ENCODE measurements at places on chromosomes 4 and X.

GRCh38 chr4:47819178-47819577 is 18.7 kb downstream of the CORIN start:
- no peak for DNase-seq

GRCh38 chrX:1393871-1394615 is 2.1 kb upstream of the SLC25A6 start:
- no peak for DNase-seq

DNA sequence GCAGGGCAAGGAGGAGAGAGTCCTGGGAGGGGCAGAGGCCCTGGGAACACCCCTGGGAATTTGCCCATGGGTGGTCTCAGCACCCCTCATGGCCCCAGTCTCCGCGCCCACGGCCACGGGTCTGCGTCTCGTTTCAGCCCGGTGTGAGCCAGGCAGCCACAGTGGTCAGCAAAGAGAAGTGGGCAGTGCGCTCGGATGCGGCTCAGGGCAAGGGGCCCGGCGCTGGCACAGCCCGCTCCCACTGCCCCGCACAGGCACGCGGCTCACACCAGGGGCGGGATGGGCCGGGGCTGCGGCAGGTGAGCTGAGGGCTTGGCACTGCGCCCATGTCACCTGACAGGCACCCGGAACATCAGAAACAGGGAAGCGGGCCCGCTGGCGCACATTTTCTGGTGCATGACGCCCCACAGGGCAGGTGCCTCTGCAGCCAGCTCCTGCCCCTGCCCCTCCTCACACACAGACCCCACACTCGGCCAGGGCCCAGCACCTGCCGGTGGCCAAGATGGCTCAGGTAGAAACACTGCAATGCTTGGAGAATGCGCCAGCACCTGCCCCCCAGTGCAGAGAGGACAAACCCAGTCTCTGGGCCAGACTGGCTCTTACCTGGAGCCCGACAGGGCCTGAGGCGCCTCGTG is 41.9 kb upstream of the MXD4 start:
- no peak for DNase-seq

DNA sequence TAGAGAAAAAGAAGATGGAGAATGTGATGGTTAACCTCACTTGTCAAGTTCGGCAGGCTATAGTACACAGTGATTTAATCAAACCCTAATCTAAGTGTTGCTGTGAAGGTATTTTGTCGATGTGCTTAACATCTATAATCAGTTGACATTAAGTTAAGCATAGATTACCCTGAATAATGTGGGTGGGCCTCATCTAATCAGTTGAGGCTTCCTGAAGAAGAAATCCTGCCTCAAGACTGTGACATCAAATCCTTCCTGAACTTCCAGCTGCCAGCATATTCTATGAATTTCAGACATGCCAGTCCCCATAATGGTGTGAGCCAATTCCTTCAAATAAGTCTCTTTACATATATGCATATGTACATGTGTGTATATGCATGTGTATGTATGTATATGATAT is 181.4 kb downstream of the PACRGL start:
- DNase-seq = no peak

DNA sequence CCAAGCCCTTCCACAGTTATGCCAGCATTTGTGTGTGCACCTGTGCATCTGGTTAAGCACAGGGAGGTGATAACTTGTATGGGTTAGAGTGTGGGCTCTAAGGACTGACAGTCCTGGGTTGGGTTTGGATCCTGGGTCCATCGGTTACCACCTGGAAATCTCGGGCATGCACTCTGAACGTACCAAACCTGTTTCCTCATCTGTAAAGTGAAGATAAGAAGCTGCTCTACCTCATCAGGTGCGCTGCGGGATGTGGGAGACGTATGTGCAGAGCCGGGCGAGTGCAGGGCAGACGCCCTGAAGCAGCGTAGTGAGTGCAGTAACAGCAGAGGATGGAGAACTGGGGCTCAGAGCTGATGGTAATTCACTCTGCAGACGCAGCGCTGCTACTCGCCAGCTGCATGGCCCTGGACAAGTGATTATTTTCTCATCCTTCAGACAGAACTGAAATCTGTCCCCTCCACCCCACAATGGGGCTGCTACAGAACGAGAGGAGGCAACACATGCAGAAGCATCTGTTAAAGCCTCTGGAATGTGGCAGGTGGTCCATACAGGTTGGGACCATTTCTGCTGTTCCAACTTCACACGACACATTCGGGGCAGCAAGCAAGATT is 64.4 kb downstream of the HADH start:
- DNase-seq = no peak

GRCh38 chr4:125539691-125540090 is 224.9 kb downstream of the FAT4 start:
- no peak for DNase-seq

GRCh38 chr4:41573502-41574001 is 35.6 kb downstream of the LIMCH1 start:
- DNase-seq = no peak

All from activated CD8-positive, alpha-beta memory T cell treated with anti-CD3 and anti-CD28 coated beads for 4 hours (primary cell).